ENCODE measurements at places on chromosomes 1 and 21.
A peak's percentile ranks its signal among the peaks of the same experiment; 100 is the strongest.

- DNase-seq, result no peak
Observed at GRCh38 chr1:8659593-8659992, 157.8 kb downstream of the RERE start.

DNA sequence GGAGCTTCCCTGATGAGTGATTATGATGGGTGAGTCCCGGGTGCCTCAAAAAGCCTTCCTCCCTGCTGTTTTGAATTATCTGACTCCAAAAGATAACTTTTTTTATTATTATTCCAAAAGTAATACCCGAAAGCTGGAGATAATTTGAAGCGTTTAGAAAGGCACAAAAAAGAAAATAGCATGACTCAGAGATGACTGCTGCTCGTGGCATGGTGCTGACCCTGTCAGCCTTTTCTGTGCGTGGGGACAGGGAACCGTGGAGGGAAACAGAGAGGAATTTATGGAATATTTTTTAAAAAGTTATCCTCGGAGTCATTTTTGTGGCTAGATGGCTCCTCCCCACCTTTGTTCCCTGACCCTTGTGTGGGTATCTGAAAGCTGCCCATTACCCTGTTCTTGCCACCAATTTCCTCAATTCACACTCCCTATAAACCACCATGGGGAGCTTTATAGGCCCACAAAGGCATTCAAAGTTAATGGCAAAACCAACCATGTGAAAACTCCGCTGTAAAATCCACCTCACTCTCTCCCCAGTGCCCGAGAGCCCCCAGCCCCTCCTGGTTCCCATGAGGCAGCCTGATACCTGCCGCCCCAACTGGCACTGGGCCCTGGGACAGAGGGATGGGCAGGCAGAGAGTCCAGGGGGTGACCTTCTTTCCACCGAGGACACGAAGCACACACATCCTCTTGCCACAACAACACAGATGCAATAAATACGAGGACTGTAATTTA lies 37.5 kb downstream of the IGSF21 start:
- DNase-seq, result peak; percentile 16

- peak; percentile 48 for DNase-seq
Observed at GRCh38 chr21:17441370-17441769, 71.5 kb upstream of the CXADR start.

DNA sequence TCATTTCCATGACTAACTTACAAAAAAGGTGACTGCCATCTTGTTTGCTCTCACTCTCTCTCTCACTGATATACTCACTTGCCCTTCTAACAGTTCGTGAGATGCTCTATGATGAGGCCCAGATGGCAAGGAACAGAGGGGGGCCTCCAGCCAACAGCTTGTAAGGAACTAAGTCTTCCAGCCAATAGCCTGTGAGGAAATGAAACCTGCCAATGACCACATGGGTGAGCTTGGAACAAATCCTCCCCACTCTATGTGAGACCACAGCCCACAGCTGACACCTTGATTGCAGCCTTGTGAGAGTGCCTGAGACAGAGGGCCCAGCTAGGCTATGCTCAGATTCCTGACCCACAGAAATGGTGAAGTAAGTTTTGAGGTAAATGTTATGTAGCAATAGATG lies 153.7 kb downstream of the HHIPL2 start:
- no peak for DNase-seq

DNA sequence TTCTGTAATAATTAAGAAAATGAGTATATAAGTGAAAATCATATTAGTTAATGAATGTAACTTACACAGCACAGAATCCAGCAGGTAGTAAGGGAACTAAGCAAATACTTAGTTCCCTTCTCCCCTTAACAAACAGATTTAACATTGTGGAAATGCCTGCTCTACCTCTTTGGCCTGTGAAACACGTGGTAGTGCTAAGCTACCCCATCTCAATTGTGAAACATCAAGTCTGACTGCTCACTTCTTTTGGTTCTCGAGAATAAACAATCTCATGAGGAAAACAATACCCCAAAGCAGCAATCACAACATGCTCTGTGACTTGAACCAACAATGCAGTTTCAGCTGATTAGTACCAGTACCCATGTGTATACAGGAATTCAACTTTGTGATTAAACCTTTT lies 4.7 kb downstream of the MYSM1 start:
- DNase-seq, result no peak

- no peak for DNase-seq
Observed at GRCh38 chr1:18721041-18721440, 90.4 kb downstream of the PAX7 start.

- DNase-seq, result peak; percentile 44
Observed at GRCh38 chr21:38824124-38824822, 18.5 kb downstream of the ETS2 start.

- DNase-seq, result no peak
Observed at GRCh38 chr1:100383743-100384405, 31.6 kb downstream of the CDC14A start.

- DNase-seq, result peak; percentile 98
Observed at GRCh38 chr1:206714331-206715058, 29.8 kb downstream of the MAPKAPK2 start.

DNA sequence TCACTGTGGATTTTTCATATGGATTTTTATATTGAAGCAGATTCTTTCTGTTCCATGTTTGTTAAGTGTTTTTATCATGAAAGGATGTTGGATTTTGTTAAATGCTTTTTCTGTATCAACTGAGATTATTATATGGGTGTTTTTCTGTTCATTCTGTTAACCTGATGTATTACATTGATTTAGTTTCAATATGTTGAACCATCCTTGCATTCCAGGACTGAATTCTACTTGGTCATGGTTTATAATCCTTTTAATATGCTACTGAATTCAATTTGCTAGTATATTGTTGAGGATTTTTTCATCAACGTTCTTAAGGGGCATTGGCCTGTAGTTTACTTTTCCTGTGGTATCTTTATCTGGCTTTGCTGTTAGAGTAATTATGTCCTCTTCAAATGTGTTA lies 55.8 kb downstream of the CCDC30 start:
- peak; percentile 3 for DNase-seq

DNA sequence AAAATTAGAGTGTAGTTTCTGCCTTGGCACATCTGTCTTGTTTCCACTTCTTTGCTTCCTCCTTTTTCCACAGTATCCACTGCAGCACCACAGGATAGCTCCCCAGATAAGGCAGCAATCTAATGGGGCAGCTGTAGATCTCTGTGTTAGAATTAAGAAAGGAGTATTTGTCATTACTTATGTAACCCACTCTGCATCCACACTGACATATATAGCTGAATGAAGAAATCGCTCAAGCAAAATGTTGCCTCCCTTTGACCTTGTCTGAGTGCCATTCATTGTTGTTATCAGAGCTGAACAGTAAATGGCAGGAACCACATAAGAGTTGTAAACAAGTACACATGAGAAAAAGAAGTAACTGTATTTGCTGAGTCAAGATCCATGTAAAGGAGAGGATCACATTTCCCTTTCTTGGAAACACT lies 45.9 kb upstream of the DPH5 start:
- DNase-seq, result no peak

DNA sequence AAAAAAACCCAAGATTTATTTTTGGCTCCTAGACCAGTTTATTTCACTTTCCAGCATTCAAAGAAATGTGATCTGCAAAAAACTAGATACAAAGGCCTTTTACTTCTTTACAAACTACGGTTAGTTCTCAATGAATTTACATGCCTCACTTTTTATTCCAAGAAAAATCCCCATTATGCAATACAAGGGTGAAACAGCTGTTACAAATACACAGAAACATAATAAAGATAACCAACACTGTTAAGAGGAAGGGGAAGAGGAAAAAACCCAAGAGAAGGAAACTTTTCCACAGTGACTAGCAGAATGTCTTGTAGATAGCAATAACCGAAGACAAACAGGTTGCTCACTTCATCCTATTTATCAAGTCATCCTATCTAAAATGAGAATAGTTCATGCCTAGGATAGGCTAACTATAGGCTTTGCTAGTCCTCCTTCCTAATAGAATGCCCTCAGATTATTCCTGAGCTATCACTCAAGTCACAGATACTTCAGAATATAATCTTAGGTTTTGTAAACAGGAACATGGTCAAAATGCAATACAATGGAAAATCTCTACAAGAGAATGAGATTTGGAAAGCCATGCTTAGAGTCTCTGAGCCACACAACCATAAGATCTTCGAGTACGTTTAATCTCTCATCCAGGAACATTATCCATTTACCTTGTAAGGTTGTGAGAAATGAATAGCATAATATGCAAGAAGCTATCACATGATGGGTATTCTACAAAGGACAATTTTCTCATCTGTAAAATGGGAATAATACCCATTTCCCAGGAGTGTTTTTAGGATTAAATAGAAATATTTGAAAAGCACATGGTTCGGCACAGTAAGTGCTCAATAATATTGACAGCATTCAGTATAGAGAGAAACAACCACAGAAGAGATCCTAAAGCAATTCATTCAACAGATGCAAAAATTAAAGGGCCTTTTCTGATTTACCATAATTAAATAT lies 5.4 kb downstream of the PNRC2 start:
- DNase-seq, result peak; percentile 24

DNA sequence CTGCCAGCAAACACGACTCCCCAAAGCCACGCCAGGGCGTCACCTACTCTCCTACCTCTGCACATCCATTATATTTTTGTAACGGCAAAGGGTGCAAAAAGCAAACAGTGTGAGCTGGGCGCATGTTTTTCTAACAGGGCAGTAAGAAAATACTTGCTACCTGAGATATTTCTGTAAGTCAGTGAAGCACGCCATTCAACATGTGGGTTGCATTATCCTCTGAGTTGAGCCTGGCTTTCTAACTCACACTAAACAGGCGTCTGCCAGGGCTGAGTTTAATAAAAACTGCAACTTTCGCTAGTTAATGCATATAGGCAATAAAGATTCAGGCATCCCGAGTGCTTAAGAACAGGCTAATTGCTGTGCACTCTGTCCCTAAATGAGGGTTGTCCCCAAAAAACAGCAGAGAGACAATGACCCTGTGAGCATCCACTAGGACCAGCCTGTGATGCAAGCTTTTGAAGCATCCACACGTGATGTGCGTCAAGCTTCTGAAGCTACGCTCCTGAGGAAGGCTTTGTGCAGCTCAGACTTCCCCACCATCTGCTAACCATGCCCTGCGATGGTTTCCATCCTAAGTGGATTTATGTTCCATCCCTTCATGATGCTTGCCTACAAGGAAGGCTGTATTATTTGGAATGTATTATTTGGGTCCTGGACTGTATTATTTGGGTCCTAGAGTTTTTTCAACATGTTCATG lies 70.0 kb upstream of the SIM2 start:
- DNase-seq, result no peak

GRCh38 chr1:93919780-93920179 lies 10.6 kb upstream of the GCLM start:
- no peak for DNase-seq

DNA sequence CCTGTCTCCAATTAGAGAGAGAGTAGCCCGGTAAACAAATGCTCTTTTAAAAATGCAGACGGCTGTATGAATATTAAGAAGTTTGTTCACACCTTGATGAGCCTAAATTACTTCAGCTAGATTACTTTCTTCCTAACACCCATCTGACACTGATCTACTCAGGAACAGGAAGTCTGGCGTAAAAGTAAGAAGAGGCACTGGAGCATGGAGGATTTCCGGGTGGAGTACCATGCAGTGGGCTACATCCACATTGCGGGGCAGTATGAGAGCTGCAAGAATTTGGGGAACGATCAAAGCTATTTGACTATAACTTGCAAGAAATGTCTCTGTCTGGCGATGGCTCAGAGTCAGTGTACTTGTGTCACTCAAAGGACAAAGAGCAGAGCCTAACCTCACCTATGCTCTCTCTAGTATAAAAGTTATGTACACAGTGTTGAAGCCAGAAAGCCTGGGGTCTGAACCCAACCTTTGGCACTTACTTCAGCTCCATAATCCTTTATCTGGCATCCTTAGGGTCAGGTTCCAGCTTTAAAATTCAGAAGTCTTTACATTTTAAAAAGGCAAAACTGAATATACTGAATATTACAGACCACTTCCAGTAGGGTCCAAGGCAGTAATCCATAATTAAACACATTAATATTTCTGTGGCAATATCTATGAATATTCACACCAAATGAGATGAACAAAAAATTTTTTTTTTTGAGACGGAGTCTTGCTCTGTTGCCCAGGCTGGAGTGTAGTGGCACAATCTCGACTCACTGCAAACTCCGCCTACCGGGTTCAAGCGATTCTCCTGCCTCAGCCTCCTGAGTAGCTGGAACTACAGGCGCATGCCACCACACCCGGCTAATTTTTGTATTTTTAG lies 7.9 kb upstream of the GNPAT start:
- DNase-seq, result no peak

DNA sequence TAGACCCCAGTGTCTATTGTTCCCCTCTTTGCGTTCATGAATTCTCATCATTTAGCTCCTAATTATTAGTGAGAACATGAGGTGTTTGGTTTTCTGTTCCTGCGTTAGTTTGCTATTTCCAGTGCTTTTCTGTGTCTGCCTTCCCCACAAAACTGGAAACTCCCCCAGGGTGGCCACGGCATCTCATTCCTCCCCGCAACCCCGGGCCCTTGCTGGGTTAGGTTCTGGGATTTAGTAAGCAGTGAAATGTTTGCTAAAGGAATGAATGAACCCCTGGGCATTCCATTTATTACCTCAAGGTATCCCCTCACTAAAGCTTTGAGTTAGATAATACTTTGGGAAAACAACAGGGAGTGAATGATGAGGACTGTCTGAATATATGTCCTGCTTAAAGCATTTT lies 142.9 kb downstream of the GLUL start:
- DNase-seq, result no peak

DNA sequence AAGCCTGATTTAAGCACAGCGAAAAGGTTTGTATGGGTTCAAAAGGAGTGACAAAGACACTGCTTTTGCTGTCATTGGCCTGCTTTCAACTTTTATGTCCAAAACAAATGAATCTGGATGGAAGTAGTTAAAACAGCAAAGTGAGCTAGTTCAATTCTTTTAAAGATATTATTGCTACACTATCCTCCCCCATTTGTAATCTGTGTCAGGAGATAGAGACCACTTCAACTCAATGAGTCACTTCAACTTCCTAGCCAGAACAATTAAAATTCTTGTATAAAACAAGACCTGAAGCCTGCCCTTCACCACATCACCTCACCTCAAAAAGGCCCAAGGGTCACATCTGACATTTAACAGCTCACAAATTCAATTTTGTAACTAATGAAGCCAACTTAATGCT lies 364.1 kb upstream of the LYPLAL1 start:
- DNase-seq, result peak; percentile 74

- no peak for DNase-seq
Observed at GRCh38 chr1:34398241-34398915, 221.7 kb downstream of the C1orf94 start.

All from M059J (cell line).